Pericardium fibroblast (primary cell): ENCODE measurements at places on chromosomes 7 and 10. TPM values are rescaled to one million over a fixed set of nuclear protein-coding genes. Genes with fewer than 3 reads are reported as not detected.

SIRT1 gene
- total RNA-seq, result 7.9 and 10.6 TPM in 2 replicates

KAZALD1 gene
- 16.7 and 24.3 TPM in 2 replicates for total RNA-seq

MBL2 gene
- not detected in 2 replicates for total RNA-seq

VAX1 gene
- total RNA-seq, result not detected in 2 replicates

LBX1 gene
- total RNA-seq, result under 0.01 TPM in 1 of 2 replicates, not detected in the other

PTF1A gene
- total RNA-seq, result not detected in 2 replicates

TTYH3 gene
- 49.8 and 59.0 TPM in 2 replicates for total RNA-seq

PNLIPRP2 gene
- total RNA-seq, result not detected in 2 replicates

HIPK2 gene
- total RNA-seq, result 17.0 and 28.3 TPM in 2 replicates
